ENCODE measurements at places on chromosomes 2 and 18.

GRCh38 chr2:122543815-122544214 is 788.4 kb downstream of the TSN start:
- no peak for DNase-seq

DNA sequence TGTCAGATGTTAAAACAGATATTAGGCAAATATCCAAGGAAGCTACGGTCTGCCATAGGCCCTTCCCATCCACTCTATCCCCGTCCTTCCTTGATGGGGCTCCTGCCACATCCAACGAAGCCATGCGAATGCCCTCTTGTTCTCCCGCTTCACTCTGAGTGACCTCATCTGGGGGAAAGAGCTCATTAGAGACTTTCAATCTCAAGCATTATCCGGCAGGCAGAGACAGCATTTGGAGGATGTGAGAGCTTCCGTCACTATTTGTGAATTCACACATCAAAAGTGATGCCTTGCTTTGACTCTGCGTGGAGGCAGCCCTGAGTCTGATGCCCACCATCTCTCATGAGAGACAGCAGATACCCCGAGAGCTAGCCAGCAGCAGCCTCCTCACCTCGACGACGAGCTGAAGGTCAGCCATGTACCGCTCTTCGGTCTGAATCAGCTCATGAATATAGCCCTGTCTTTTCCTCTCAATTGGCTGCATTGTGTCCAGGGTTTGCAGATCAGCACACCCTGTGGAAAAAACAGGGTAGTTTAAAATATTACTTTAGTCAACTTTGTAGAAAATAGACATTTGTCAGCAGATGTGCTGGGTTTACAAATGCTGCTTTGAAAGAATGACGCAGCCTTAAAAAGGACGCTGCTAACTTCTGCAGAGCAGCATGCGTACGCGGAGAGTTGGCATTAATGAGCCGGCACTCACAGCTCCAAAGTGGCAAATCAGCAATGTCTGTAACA is 45.9 kb downstream of the FAM228A start:
- no peak for DNase-seq

DNA sequence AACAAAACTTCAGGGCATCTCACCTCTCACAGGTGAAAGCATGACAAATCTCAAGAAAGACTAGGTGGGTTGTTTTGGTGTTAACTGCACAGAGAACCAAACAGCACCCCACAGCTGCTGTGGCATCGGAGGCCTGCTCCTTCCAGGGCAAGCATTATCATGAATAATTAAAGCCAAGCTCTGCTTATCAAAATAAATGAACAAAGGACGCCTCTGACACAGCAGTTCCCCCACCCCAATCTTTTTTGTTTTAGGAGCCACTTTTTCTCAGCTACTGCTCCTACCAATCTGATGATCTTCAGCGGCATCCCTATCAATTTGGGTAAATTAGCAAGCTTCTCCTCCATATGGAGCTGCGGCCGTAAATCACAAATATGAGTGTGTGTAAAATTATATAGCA is 58.6 kb downstream of the KLF7 start:
- no peak for DNase-seq

- no peak for DNase-seq
These were observed 3.0 kb upstream of the ASB1 start for GRCh38 chr2:238423561-238424312.

- no peak for DNase-seq
These were observed 1.2 kb upstream of the TANC1 start for GRCh38 chr2:158967114-158967730.

DNA sequence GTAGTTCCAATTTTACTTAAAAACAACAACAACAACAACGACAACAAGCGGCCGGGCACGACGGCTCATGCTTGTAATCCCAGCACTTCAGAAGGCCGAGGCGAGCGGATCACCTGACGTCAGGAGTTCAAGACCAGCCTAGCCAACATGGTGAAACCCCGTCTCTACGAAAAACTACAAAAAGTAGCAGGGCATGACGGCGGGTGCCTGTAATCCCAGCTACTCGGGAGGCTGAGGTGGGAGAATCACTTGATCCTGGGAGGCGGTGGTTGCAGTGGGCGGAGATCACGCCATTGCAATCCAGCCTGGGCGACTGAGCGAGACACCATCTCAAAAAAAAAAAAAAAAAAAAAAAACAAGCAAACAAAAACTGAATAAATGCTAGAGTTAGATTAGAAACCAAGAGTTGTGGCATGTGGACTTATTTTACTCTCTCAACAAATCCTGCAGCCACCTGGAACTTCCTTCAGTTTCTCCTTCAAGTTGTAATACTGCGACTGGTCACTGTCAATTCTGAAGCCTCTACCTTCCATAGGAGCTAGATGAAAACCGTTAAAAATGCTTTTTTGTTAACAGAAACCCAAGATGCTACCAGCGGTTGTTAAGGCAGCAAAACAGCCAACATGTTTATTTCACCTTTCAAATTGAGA is 1.3 kb downstream of the ATP5F1A start:
- DNase-seq: no peak

DNA sequence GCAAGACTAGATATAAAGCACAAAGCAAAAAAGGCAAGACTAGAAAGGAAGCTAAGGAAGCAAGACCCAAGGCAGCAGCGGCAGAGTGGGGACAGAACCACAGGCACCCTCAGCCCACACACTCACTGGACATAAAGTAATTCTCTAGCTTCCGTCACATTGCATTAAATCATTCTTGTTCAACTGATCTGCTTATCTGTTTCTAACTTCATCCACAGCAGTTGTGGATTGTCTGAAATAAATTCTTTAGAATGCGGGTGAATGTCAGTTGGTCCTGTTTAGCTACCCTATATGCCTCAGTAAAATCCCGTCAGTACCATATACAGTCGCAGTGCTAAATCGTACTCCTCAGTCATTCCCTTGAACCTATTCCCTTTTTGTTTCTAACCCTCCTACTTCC is 183.2 kb upstream of the SLC39A10 start:
- DNase-seq: no peak

DNA sequence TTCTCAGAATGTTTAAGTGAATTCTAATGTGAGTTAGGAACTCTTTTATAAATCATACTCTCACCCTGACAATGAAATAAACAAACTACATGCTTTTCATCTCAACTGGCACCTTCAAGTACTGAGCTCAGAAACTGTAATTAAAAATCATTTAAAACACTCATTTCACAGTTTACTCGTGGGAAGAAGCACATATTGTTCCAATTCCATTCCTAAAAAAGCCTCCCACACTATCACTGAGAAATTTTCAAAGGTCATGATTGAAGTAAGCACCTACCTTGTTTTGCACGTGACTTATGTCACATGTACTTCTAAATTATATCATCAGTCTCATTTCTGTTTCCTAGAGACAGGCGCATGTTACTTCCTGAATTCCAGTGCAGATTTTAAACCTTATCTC is 678.1 kb upstream of the SLC8A1 start:
- no peak for DNase-seq

GRCh38 chr2:135909976-135910375 is 33.7 kb upstream of the MCM6 start:
- DNase-seq: no peak

GRCh38 chr2:205511221-205511620 is 171.1 kb upstream of the NRP2 start:
- no peak for DNase-seq

- no peak for DNase-seq
These were observed 11.0 kb downstream of the ERFE start for GRCh38 chr2:238169708-238170251.

DNA sequence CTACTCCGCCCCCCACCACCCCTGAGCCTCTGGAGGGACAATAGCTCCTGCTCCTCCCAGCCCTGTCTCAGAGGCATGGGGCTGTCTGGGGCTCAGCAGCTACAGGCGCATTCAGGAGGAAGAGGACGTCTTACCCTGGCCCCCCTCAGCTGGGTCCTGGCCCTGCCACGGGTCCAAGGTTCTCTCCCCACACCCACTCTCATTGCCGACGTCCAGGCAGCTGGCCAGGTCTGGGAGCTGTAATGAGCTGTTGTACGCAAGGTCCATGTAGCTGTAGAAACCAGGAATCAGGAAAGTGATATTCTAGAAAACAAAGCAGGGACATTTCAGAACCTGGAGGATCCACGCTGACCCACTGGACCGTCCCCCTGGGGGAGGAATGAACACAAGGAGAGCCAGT is 13.5 kb downstream of the PASK start:
- DNase-seq: no peak

DNA sequence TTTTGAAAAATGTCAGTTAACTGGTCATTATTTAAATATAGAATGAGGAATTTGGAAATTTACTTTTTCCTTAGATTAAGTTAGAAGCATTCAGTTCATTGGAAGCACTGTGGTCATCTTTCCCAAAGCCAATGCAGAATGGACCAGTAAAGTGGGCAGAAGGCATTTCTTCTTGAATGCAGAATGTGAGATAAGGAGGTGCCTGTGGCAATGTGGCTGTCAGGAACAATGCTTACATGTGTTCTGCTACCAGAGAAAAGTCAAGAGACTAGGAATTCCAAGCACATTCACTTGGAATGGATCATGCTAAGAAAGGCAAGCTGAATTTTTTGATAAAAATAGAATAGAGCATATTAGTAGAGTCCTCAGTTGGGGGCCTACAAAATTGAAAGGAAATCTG is 295.0 kb upstream of the KCNH7 start:
- no peak for DNase-seq

GRCh38 chr2:121297217-121297830 is 12.3 kb upstream of the TFCP2L1 start:
- no peak for DNase-seq

GRCh38 chr2:9232886-9233285 is 26.3 kb downstream of the ASAP2 start:
- no peak for DNase-seq

- DNase-seq: no peak
These were observed 573 bp downstream of the PAIP2B start for GRCh38 chr2:71226096-71226964.

DNA sequence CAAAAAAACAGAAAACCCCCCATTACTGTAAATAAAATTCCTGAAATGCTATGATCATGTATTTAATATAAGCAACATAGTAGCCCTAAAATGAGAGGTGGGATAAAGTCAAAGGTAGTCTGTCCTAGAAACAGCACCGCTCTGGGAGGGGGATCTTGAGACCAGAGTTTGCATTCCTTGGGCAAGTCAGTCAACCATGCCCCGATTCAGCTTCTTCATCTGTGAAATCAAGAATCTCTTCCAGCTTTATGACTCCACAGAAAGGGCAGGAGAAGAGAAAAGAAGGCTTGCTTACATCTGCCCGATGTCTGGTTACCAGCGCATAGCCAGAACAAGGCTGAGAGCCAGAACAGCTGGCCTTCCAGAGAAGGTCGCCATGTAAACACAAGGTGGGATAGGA is 2.1 kb upstream of the FBLN7 start:
- no peak for DNase-seq

DNA sequence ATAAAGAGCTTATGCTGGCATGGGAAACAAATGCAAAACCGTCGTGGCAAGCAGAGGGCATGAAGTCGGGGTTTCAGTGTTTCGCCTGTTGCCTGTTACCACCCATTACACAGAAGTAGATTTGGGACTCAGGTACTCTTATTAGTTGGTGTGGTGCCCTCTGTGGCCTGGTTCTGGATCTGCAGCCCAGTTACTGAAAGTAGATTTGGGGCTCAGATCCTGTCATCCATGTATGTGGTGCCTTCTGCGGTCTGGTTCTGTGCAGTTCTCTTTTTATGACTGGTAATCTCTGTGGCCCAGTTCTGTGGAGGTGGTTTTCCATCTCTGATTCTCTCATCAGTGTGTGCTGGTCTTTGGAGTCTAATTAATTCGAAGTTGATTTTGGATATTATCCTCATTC is 45.2 kb downstream of the ADNP2 start:
- no peak for DNase-seq

DNA sequence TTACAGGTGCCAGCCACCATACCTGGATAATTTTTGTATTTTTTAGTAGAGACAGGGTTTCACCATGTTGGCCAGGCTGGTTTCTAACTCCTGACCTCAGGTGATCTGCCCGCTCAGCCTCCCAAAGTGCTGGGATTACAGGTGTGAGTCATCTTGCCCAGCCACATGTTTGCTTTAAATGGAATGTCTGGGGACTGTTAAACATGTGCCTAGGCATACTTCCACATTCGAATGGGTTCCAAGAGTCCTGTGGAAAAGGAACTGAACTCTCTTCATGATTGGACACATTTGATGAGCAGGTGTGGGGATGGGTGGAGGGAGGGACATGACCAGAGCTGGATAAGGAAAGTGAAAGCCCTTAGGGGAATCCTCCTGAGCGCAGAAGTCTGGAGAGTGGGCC is 58.4 kb upstream of the GREB1L start:
- no peak for DNase-seq

- DNase-seq: no peak
These were observed 160.5 kb downstream of the AKAIN1 start for GRCh38 chr18:5036523-5036922.

DNA sequence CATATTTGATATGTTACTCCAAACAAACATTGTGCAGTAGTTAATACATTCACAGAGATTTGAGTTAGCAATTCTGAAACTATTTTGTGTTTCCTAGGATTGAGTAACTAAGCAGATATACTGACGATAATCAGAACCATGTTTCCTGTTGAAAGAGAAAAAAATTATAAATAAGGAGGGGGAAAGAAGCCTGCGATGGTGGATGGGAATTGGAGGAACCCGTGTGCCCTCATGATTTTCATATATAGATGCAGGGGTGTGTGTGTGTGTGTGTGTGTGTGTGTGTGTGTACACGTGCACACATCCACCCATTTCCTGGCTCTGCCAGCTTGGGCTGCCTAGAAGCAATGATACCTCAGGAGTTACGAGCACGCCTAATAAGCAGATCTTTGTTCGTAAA is 56.9 kb downstream of the LPIN2 start:
- no peak for DNase-seq

DNA sequence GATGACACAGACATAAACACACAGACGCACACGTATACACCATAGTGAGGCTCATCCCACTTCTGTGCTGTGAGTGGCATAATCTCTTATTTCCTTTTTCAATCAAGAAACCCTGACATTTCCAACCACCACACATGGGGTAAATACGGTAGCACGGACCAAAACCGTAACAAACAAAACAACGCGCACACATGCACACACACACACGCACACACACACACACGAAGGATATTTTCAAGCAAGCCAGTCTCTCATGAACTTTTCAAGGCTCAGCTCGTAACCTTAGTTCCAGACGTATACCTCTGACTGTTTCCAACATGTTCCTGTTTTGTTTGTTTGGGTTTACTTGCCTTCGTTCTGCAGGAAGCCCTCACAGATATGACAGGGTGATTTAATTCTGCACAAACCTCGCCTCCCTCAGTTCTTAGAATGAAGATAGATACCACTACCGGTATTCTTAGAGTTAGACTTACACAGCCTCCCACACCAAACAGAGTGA is 119.8 kb downstream of the BCL2 start:
- DNase-seq: no peak

- DNase-seq: no peak
These were observed 14.5 kb upstream of the SLC8A1 start for GRCh38 chr2:40466332-40466906.

GRCh38 chr2:134142341-134142738 is 111.5 kb upstream of the MGAT5 start:
- no peak for DNase-seq

GRCh38 chr2:239898292-239898925 is 126.7 kb downstream of the NDUFA10 start:
- no peak for DNase-seq

- DNase-seq: no peak
These were observed 172.5 kb downstream of the SMAD2 start for GRCh38 chr18:47758000-47758399.
